ENCODE measurements at places on chromosomes 2 and 18. TPM values are rescaled to one million over a fixed set of nuclear protein-coding genes. Genes with fewer than 3 reads are reported as not detected.

- no peak for DNase-seq
- H3K4me3 ChIP-seq, result no peak overlapping the region
- H3K36me3 ChIP-seq, result no peaks in the 10 kb centered on the region
- H3K4me1 ChIP-seq, result peaks cover 65% of the 10 kb centered on the region
Measured at GRCh38 chr2:136133586-136133985, 15.6 kb upstream of the CXCR4 start.

DNA sequence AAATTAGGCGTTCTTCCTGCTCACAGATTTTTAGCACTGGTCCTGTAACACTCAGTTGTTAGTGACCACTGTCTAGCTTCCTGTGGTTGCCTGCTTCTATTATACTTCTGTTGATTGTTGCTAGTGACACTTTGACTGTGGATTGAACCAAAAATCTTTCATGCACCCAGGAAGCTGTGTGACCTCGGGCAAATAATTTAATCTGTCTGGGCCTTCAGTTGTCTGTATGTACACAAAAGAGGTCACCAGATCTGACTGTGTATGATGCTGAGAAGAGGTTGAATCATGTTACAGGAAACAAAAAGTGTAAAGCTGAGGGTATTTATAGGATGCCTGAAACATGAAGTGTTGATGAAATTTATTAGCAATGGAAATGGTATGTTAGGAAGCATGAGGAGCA, 12.7 kb downstream of the ICOS start:
- peak overlapping the region; percentile 4 for H3K27ac ChIP-seq
- no peaks in the 10 kb centered on the region for H3K4me1 ChIP-seq
- no peak for DNase-seq
- H3K36me3 ChIP-seq, result no peaks in the 10 kb centered on the region
- no peak overlapping the region for H3K4me3 ChIP-seq
- H3K27me3 ChIP-seq, result no peaks in the 10 kb centered on the region

DNA sequence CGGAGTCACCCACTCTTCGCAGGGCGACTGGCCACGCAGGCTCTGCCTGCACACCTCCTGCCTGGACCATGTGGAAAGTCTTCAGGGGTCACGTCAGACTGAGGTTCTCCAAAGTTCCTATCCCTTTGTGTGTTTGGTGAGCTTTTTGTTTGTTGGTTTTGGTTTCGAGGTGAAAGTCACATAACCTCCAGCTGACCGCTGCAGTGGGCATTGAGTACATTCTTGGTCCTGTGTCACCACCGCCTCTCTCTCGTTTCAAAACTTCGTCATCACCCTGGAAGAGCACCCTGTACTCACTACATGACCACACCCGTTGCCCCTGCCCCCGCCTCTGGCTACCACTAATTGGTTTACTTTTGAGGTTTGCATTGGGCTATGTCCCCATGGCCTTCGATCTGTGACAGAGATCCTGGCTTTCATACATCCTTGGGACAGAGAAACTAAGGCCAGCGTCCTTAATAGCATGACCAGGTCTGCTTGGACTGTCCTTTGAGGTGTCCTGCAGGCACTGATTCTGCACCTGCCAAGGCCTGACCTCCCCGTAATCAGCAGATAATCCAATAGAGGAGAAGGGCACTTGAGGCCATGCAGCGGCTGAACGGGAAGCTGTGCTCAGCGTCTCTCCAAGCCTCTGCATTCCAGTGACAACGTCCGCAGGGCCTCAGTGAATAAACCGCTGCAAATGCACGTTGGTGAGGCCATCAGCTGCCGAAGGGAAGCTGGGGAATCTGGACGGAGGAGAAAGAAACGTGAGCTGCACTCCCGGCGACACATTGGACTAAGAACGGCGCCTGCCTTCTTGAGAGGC, 46.8 kb downstream of the SH3BP4 start:
- H3K27me3 ChIP-seq, result no peaks in the 10 kb centered on the region
- H3K36me3 ChIP-seq, result no peaks in the 10 kb centered on the region
- no peaks in the 10 kb centered on the region for H3K4me1 ChIP-seq
- H3K4me3 ChIP-seq, result no peak overlapping the region

DNA sequence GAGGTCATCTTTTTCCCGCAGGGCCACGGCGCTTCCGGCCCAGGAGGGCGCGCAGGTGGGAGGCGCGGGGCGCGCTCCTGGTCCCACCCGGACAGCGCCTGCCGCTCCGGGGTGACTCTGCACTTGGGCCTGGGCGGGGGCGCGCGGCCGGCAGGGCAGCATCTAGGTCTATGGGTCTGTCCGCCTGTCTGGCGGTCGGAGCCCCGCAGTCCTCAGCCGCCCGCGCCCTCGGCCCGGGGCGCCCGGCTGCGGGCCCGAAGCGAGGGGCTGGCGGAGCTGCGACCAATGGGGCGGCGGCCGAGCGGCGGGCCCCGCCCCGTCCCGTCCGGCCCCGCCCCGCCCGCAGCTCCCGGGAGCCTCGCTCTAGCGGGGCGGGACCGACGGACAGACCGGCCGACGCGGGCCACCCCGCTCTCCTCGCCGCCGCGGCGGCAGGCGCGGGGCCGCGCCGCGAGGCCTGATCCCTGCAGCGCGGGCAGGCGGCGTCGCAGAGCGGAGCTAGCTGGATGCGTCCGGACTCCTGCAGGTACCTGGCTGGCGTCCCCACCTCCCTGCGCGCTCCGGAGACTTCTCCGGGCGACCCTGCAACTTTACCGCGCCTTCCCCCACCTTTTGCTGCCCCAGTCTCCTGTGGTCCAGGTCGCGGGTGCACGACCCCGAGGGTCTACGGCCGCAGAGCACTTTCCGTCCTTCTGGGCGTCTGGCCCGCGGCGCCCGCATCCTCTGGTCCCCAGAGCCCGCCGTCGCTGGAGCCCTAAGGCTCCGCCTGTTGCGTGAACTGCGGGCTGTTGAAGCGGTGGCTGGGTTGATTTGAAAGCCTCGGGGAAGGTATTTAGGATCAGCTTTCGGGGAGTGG, at the start of gene KCNS3:
TSS of gene KCNS3 (plus strand) at position 387 of the 856 bp plus-strand sequence. CDS start 52,342 bp downstream, outside the sequence.
- DNase-seq, result no peak
- H3K4me1 ChIP-seq, result peaks cover 7% of the 10 kb centered on the region
- no peaks in the 10 kb centered on the region for H3K36me3 ChIP-seq
- H3K4me3 ChIP-seq, result peak within 1 kb of the TSS; percentile 76
- no peaks in the 10 kb centered on the region for H3K27me3 ChIP-seq
- H3K27ac ChIP-seq, result peak within 1 kb of the TSS; percentile 58

DNA sequence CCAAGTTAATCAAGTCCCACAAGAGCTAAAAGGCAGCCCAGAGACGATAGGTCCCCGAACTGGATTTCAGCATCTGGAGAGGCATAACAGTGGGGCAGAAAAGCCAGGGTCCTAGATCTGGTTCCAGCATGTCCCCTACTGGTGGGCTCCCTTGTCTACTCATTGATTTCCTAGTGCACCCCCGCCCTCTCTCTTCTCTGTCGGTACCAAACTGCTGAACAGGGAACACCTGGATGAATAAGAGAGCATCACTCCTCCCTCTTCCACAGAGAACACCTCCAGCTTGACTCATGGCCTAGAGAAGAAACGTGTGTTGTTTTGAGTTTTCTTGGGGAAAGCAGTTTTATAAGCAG, 101.3 kb downstream of the FOXI3 start:
- no peaks in the 10 kb centered on the region for H3K36me3 ChIP-seq
- H3K27ac ChIP-seq, result no peak overlapping the region
- H3K27me3 ChIP-seq, result peaks cover 5% of the 10 kb centered on the region
- no peak for DNase-seq

GRCh38 chr2:197620133-197620532, 55.3 kb downstream of the RFTN2 start:
- no peaks in the 10 kb centered on the region for H3K4me1 ChIP-seq
- H3K27me3 ChIP-seq, result no peaks in the 10 kb centered on the region
- no peaks in the 10 kb centered on the region for H3K36me3 ChIP-seq
- H3K27ac ChIP-seq, result no peak overlapping the region

- no peaks in the 10 kb centered on the region for H3K4me1 ChIP-seq
- H3K27ac ChIP-seq, result no peak overlapping the region
- DNase-seq, result no peak
- no peaks in the 10 kb centered on the region for H3K27me3 ChIP-seq
- no peak overlapping the region for H3K4me3 ChIP-seq
- no peaks in the 10 kb centered on the region for H3K36me3 ChIP-seq
Measured at GRCh38 chr2:43314299-43314927, 88.0 kb upstream of the ZFP36L2 start.

DNA sequence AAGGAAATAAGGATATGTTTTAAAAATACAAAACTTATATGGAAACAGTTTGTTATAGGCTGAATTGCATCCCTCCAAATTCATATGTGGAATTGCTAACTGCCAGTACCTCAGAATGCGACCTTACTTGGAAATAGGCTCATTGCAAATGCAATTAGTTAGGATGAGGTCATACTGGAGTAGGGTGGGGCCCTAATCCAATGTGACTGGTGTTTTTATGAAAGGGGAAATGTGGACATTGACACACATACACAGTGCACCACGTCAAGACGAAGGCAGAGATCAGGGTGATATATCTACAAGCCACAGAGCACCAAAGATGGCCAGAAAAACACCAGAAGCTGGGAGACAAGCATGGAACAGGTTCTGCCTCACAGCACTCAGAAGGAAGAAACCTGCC, 494.2 kb downstream of the TSN start:
- no peak for DNase-seq
- no peaks in the 10 kb centered on the region for H3K27me3 ChIP-seq
- H3K27ac ChIP-seq, result no peak overlapping the region
- no peaks in the 10 kb centered on the region for H3K4me1 ChIP-seq

DNA sequence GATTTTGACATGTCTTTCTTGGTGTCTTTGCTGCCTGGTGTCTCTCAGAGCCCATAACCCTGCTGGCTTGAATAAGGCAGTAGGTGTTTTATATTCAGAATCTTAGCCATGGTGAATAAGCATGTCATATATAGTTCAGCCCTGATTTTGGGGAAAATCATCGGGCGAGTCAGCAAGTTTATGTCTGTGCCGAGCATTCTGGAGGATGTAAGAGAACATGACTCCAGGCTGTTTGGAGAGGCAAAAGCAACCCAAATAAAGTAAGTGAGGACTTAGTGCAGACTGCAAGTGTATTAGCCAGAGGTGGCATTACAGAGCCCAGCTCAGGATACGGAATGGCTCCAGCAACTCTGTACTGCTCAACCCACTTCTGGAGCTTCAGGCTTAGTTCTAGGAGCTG, 50.3 kb downstream of the TCF7L1 start:
- no peaks in the 10 kb centered on the region for H3K4me1 ChIP-seq
- H3K27ac ChIP-seq, result no peak overlapping the region
- H3K27me3 ChIP-seq, result no peaks in the 10 kb centered on the region

The CXCR2 gene
- not detected for total RNA-seq

The MSH6 gene
- total RNA-seq, result 32.2 TPM
